ENCODE measurements at places on chromosomes 1 and 21.

DNA sequence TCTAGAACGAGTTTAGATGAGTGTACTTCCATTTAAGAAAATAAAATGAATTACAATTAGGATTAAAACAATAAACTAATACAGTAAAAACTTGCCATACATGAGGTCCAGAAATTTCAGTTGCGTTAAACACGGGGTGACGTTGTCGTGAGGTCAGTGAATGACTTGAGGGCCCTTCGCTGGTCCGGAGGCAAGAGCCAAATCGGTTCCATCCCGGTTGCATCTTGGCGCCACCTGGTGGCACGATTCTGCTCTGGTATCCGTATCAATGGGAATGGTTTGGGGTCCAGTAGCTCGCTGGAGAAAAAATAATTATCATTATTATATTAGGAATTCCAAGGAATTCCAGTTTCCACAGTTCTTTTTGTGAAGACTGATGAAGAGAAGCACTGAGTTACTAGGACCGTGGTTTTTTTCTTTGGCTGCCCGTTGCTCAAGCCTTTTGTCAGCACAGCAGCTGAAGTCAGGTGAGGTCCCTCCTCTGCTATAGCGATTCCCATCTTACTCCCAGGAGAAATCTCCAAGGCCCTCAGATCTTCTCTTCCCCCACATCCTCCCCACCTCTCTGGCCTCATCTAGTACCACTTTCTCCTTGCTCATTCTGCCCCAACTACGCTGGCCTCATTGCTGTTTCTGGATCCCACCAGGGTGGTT, 161.4 kb downstream of the SLC35F3 start:
- DNase-seq, result peak; percentile 77
- no peak overlapping the region for H3K4me3 ChIP-seq
- H3K27me3 ChIP-seq, result no peaks in the 10 kb centered on the region
- no peak overlapping the region for H3K27ac ChIP-seq
- H3K36me3 ChIP-seq, result no peaks in the 10 kb centered on the region

DNA sequence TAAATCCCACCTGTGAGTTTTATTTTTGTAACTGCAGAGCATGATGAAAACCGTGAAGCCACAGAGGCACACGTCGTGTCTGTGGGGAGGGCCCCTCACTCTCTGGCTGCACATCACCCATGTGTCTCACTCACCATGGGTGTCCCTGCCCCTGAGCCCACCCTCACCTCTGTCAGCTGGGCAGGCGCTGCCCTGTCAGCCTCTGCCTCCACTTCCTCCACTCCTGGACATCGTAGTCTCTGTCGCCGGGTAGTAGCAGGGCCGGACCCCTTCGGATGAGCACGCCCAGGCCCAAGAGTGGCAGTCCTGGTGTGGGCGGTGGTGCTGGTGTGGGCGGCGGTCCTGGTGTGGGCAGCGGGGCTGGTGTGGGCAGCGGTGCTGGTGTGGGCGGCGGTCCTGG, 37.3 kb downstream of the COL18A1 start:
- peaks cover 16% of the 10 kb centered on the region for H3K4me1 ChIP-seq
- H3K36me3 ChIP-seq, result no peaks in the 10 kb centered on the region
- H3K27ac ChIP-seq, result no peak overlapping the region
- H3K4me3 ChIP-seq, result no peak overlapping the region

- H3K36me3 ChIP-seq, result no peaks in the 10 kb centered on the region
- peaks cover 12% of the 10 kb centered on the region for H3K4me1 ChIP-seq
- H3K27ac ChIP-seq, result peak overlapping the region; percentile 86
- no peaks in the 10 kb centered on the region for H3K27me3 ChIP-seq
- peak; percentile 58 for DNase-seq
- no peak overlapping the region for H3K4me3 ChIP-seq
These were observed 4.3 kb upstream of the SHISA4 start for GRCh38 chr1:201884425-201884824.

DNA sequence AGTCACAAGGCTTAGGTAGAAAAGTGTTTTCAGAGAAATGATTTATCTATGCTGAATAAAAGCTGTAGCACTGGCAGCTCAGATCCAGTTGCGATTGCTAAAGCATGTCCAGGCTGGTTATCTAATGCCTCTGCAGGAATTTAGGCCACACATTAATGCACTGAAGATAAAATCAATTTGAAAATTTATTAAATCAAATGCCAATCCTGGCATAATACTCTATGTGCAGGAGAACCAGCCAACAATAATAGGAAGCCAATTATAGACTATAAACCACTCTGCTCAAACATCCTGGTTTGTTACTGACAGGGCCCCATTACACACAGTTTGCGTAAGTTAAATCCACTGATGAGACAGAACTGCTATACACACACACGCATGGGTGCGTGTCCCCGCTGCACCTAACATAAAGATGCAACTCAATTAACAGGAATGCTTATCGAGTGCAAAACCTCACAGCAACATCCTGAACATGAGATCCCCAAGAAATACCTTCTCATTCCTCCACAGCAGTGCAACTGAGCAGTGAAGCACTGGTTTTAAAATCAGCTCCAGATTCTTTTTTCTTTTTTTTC, 40.6 kb downstream of the PTP4A2 start:
- H3K36me3 ChIP-seq, result no peaks in the 10 kb centered on the region
- DNase-seq, result no peak
- no peak overlapping the region for H3K27ac ChIP-seq
- H3K4me1 ChIP-seq, result no peaks in the 10 kb centered on the region
- no peaks in the 10 kb centered on the region for H3K27me3 ChIP-seq
- no peak overlapping the region for H3K4me3 ChIP-seq

DNA sequence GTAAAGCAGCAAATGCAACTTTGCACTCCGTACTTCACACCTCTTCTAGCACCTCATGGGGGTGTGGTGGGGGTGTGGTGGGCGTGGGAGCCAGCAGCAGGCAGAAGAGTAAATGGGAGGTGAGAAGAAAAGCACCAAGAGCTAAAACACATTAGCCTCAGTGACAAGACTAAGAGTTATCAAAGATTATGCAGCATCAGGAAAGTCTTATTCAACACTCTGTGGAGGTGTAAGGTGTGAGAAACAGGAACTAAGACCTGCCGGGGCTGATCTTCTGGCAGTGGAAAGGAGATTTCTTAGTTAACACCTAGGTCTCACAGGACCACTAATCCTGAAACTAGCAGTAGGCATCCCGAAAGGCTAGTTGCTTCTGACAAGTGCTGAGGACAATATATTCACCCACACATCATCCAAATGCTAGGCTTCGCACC, 9.9 kb downstream of the TGFBR3 start:
- H3K36me3 ChIP-seq, result no peaks in the 10 kb centered on the region
- H3K27ac ChIP-seq, result no peak overlapping the region
- H3K4me3 ChIP-seq, result no peak overlapping the region
- DNase-seq, result no peak
- H3K4me1 ChIP-seq, result peaks cover 17% of the 10 kb centered on the region

DNA sequence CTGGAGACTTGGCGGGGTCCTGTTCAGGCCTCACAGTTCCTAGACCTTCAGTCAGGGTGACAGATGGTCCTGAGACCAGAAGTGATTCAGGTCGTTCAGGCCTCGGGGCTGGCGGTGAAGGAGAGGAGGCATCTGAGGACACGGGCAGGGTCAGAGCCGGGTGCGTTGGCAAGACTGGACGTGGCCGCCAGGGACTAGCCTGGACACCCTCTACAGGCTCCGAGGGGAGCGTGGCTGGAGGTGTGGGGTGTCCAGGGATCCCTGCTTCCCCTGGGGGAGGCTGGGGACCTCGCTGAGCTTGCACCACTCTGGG, 64.0 kb upstream of the TARDBP start:
- DNase-seq, result no peak
- no peak overlapping the region for H3K27ac ChIP-seq
- no peak overlapping the region for H3K4me3 ChIP-seq
- no peaks in the 10 kb centered on the region for H3K36me3 ChIP-seq
- H3K4me1 ChIP-seq, result peaks cover 13% of the 10 kb centered on the region
- peaks cover 6% of the 10 kb centered on the region for H3K27me3 ChIP-seq

- no peaks in the 10 kb centered on the region for H3K36me3 ChIP-seq
- no peaks in the 10 kb centered on the region for H3K4me1 ChIP-seq
- no peak for DNase-seq
- H3K27ac ChIP-seq, result no peak overlapping the region
- H3K27me3 ChIP-seq, result peaks cover 15% of the 10 kb centered on the region
These were observed 87.1 kb upstream of the ZNF281 start for GRCh38 chr1:200496937-200497336.

GRCh38 chr1:15764269-15764764, 5.7 kb downstream of the FBLIM1 start:
- peaks cover 35% of the 10 kb centered on the region for H3K4me1 ChIP-seq
- DNase-seq, result no peak
- H3K36me3 ChIP-seq, result peaks cover 24% of the 10 kb centered on the region

DNA sequence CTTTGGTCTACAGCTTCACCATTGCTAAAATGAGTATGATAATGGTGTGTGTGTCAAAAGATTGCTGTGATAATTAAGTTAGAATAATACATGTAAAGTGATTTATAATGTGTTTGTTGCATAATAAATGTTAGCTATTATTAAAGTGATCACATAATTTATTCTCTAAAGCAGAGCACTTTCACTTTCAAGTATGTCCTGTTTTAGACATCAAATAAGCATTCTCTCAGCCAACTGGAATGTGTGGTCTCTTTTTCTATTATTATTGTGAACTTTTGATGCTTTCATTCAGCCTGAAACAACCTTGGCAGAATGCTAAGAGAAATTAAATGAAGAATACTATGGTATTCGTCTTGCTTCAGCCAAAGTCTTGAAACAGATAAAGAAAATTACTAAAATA, 102.8 kb upstream of the COL11A1 start:
- H3K27me3 ChIP-seq, result no peaks in the 10 kb centered on the region
- no peak overlapping the region for H3K27ac ChIP-seq
- no peak for DNase-seq

- H3K4me1 ChIP-seq, result no peaks in the 10 kb centered on the region
- no peak for DNase-seq
- no peaks in the 10 kb centered on the region for H3K27me3 ChIP-seq
- H3K4me3 ChIP-seq, result no peak overlapping the region
- no peak overlapping the region for H3K27ac ChIP-seq
These were observed 324.8 kb upstream of the C1orf174 start for GRCh38 chr1:4224684-4225467.

- no peak overlapping the region for H3K4me3 ChIP-seq
- H3K27me3 ChIP-seq, result peaks cover 7% of the 10 kb centered on the region
- DNase-seq, result no peak
- no peak overlapping the region for H3K27ac ChIP-seq
- no peaks in the 10 kb centered on the region for H3K4me1 ChIP-seq
- no peaks in the 10 kb centered on the region for H3K36me3 ChIP-seq
These were observed 85.7 kb upstream of the SLC45A1 start for GRCh38 chr1:8232036-8232757.

DNA sequence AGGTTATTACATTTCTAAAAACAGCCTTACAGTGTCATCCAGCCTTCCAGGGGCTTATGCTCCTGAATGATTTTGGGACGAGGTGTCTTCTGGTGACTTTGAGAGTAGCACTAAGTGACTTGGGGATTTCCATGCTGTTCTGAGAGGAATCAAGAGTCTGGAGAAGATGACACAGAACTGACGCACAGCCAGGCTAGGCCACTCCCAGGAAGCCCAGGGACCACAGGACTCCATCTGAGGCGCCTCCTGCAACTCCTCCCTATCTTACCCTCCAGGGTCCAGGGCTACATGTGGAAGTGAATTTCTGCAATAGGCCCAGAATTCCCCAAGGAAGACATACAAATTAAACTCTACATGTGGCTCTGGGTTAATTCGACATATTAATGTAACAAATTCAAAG, 92.5 kb downstream of the SLC25A24 start:
- no peaks in the 10 kb centered on the region for H3K27me3 ChIP-seq
- no peaks in the 10 kb centered on the region for H3K36me3 ChIP-seq
- DNase-seq, result no peak
- no peaks in the 10 kb centered on the region for H3K4me1 ChIP-seq

DNA sequence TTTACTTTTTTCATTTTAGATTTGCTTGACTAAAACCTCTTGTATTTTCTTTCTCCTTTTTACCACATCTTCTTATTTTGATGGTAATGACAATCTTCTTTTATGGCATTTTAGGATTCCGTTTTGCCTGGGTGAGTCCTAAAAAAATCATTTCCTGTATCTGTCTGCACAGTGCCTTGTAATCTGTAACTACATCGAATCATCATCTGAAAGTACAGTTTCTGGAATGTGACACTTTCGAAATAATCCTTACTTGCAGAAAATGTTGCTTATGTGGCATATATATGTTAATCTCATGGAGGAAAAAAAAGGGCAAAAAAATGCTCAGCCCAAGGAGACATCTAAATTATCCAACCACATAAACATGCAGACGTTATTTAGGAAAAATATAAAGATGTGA, 29.0 kb downstream of the GREM2 start:
- no peaks in the 10 kb centered on the region for H3K36me3 ChIP-seq
- DNase-seq, result no peak
- no peaks in the 10 kb centered on the region for H3K4me1 ChIP-seq

DNA sequence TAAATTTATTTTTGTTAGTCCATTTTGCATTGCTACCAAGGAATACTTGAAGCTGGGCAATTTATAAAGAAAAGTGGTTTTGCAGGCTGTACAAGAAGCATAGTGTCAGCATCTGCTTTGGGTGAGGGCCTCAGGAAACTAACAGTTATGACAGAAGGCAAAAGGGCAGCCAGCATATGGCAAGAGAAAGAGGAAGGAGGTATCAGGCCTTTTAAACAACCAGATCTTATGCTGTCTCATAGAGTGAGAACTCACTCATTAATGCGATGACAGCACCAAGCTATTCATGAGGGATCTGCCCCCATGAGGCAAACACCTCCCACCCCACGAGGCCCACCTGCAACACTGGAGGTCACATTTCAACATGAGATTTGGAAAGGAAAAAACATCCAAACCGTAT, 898.4 kb downstream of the KCNT2 start:
- H3K4me1 ChIP-seq, result no peaks in the 10 kb centered on the region
- DNase-seq, result no peak
- H3K27me3 ChIP-seq, result no peaks in the 10 kb centered on the region
- no peak overlapping the region for H3K4me3 ChIP-seq
- H3K27ac ChIP-seq, result no peak overlapping the region

GRCh38 chr1:117793413-117793812, 136.0 kb downstream of the GDAP2 start:
- peaks cover 22% of the 10 kb centered on the region for H3K4me1 ChIP-seq
- peak overlapping the region; percentile 55 for H3K27ac ChIP-seq
- H3K36me3 ChIP-seq, result no peaks in the 10 kb centered on the region
- H3K4me3 ChIP-seq, result no peak overlapping the region
- H3K27me3 ChIP-seq, result no peaks in the 10 kb centered on the region
- DNase-seq, result no peak
